ENCODE measurements at places on chromosomes 2 and 18.

DNA sequence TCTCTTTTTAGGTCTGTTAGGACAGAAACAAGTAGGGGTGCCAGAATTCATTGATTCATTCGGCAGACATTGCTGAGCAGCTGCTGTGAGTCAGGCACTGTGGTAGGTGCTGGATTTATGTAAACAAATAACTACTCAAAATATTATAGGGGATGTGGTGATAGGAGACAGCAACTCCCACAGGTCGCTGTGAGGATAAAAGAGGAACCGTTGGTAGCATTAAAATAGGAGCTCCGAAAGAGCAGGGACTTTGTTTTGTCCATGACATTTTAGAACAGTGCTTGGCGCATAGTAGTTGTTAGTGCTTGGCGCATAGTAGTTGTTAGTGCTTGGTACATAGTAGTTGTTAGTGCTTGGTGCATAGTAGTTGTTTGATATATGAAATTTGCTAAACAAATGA lies 29.2 kb downstream of the ATP6V1C2 start:
- no peak for DNase-seq

DNA sequence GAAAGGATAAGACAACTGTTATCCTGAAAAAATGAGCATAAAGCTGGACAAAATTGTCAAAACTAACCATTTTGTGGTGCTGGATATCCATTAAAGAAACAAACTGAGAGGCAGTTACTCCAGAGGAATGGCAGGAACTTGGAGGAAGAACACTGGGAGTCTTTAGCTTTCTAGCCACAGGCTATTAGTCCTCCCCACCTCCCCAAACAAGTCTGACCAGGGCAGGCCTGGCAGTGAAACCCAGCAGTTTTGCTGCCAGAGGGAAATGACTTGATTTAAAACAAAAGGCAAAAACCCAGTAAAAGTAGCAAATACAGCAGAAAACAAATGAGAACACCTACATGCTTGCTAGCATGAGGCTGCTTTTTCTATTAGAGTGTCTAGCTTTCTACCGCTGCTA lies 34.9 kb downstream of the OSBPL1A start:
- DNase-seq, result no peak

- peak; percentile 73 for DNase-seq
These were observed 680.9 kb downstream of the IRS1 start for GRCh38 chr2:226118471-226119429.

DNA sequence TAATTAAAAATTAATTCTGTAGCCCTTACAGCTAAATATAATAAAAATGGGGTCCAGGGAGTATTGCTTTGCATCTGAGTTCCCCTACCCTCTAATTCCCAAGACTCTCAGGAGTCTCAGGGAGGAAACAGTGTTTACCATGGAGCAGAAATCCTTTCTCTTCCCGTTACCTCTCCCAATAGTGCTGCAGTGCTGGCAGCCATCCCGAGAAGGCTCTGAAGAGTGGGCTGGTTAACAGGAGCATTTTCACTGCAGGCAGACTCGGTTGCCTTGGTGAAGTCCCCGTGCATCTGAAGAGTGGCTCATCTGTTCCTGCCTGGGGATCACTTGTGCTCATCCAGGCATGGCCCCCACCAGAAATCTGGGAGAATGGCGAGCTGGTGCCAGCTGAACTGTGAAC lies 41.8 kb upstream of the TMEM178A start:
- no peak for DNase-seq

GRCh38 chr18:32918692-32919250 lies 145.9 kb upstream of the KLHL14 start:
- no peak for DNase-seq
